ENCODE measurements at places on chromosomes 11 and 22.

DNA sequence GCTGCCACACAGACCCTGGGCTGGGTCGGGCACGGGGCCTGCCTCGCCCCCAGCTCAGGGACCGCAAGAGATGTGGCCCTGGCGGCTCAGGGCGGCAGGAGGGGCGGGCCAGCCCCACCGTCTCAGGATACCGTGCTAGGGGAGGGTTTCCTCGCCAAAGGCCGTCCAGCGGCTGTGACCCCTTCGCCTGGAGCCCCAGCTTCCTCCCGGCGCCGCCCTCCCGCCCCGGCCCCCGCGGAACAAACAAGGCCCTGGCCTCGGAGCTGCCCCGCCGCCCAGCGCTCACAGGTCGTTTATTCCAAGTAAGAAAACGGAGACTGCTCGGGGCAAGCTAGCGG, 543 bp upstream of the AP2A2 start:
- DNase-seq, result no peak

DNA sequence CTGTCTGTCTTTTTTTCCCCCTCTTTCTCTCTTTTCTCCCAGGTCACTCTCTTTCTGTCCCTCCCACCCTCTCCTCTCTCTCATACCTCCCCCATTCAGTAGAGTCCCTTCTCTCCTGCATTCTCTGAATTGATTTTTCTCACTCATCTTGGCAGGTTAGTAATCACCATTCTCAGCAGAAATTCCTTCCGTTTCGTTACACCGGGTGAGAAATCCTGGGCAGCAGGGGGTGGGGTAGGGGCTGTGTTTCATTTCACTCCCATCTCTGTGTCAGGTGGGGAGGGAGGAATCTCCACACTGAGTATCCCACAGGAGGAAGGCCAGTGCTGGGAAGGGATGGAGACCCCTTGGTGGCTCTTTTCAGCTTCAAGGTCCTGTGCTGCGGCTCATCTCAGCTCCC, 253.5 kb downstream of the MIAT start:
- no peak for DNase-seq

GRCh38 chr11:66218036-66218435, 50.4 kb upstream of the RAB1B start:
- DNase-seq, result no peak

- no peak for DNase-seq
These were observed 8.0 kb downstream of the ANO1 start for GRCh38 chr11:70085815-70086769.

DNA sequence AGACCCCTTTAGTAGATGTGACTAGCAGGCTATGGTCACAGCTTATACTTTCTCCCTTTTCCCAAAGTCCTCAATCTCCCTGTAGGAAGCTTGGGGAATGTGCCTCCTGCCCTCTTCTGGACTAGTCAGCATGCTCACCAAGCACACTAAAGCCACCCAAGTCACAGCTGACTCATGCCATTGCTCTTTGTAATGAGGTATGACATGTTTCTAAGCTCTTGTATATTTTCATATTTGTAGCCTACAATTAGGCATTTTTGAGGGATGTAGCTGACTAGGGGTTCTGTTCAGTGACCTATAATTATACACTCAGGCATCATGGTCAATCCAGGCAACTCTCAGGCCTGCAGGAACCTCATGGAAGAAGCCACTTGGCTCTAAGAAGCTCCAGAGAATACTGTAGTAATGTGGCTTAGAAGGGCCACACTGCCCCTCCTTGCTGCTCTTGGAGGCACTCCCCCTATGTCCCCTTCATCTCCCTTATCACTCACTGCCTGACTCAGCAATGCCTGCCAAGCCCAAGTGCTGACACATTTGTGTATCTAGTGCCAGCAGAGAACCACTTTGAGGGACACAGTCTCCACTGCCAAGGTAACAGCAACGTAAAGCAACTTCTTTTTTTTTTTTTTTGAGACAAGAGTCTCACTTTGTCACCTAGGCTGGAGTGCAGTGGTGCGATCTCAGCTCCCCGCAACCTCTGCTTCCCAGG, 86.2 kb downstream of the RPL27A start:
- DNase-seq, result no peak

- DNase-seq, result no peak
These were observed 46.7 kb upstream of the DRD2 start for GRCh38 chr11:113521737-113522517.

DNA sequence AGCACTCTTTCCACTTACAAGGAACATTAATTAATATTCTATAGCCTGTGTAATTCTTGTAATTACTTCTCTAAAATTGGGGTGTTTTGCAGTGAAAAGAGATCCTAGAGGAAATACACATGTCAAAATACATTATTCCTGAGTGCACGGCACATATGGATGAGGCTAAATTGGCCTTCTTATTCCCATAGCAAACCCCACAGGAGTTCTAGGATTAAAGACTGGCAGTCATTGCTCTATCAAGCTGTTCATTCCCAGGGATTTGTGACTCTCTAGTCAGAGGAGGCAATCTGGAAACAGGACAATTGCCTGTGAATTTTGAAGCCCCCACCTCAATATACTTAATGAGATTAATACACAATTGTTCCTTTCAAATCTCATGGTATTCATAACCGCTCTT, 145.9 kb upstream of the OPCML start:
- DNase-seq, result no peak

GRCh38 chr11:117720061-117720511, 76.9 kb downstream of the DSCAML1 start:
- no peak for DNase-seq

- DNase-seq, result no peak
These were observed 10.0 kb downstream of the PRR33 start for GRCh38 chr11:1881442-1882264.

GRCh38 chr11:134916421-134917213, 504.6 kb upstream of the B3GAT1 start:
- DNase-seq, result no peak

DNA sequence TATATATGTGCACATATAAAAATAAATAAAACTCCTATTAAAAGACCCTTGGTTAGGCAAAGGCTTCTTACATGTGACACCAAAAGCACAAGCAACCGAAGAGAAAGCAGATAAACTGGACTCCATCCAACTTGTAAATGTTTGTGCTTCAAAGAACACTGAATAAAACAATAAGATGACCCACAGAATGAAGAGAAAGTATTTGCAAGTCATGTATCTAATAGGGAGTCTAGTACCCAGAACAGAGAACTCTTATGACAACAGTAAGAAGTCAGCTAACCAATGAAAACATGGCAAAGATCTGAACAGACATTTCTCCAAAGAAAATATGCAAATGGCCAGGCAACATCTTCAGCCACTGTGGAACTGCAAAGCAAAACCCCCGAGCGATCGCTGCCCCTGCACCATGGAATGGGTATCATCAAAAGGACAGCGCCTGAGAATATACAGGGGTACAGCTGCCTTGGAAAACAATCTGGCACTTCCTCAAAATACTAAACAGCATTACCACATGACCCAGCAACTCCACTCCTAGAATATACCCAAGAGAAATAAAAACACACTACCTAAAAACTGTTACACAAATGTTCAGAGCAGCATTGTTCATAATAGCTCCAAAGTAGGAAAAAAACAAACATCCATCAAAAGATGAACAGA, 17.2 kb downstream of the BRD1 start:
- no peak for DNase-seq

- DNase-seq, result no peak
These were observed 831.2 kb upstream of the CCDC90B start for GRCh38 chr11:84117394-84117793.

DNA sequence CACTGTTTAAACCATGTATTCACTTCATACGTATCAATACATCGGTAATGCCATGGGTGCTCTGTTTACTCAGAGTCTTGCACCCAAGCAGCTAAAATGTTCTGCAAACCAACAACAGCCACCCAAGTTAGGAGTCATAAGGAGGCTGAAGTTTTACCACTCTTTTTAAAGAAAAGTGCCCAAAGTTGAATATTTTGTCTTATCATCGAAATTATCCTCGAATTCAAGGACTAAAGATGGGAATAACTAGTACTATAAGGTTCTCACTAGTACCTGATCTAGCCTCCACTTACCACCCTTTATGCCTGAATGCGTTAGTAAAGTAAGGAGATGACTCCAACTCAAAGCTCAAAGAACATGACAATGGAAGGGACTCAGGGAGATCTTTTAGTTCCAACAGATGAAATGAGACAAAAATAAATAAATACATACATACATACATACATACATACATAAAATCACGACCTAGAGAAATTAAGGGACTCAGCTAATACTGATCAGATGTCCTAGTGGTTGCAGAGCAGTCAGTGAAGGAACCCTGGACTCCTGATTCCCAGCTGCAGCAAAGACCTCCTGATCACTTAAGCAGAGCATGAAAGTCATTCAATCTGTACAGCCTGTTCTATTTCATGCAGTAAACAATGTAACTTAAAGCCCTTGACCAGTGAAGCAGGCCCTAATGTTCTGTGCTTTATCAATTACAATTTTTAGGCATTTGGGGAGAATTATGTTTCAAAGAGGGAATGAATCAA, 7.7 kb downstream of the OSBP start:
- DNase-seq, result no peak

- DNase-seq, result no peak
These were observed 97.7 kb downstream of the MPPED2 start for GRCh38 chr11:30488304-30488998.

GRCh38 chr22:27220339-27220738, 563.0 kb downstream of the MIAT start:
- no peak for DNase-seq

- DNase-seq, result no peak
These were observed 6.7 kb upstream of the RTN4RL2 start for GRCh38 chr11:57453543-57454177.

DNA sequence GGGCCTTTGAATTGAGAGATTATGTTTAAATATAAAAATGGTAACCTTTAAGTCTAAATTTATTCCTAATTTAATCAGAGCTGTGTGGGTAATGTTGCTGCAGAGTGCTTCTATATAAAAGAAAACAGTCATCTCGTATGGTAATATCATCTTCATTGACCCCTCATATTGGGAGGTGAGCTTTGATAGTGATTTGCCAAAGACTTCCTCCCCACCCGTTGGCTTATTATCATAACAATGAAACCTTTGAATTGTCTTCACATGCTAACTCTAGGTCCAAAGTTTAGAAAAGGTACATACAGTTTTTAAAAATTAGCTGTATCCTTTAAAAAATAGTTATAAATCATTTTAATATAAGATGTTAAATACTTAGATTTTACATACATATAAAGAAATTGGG, 3.7 kb downstream of the EMSY start:
- no peak for DNase-seq

GRCh38 chr22:28909375-28909774, 26.0 kb downstream of the ZNRF3 start:
- DNase-seq, result no peak

DNA sequence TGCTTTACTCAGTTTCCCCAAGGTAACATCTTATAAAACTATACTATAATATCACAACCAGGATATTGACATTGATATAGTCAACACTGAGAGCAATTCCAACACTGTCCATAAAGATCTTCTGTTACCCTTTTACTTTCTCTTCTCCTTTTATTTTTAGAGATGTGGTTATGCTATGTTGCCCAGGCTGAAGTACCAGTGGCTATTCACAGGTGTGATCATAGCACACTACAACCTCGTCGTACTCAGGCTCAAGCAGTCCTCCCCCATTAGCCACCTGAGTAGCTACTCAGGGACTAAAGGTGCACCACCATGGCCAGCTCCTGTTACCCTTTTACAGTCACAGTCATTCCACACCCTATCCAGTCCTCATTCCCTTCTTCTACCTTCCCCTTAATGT, 119.7 kb downstream of the CWF19L2 start:
- no peak for DNase-seq

- DNase-seq, result no peak
These were observed 41.8 kb upstream of the KCNQ1OT1 start for GRCh38 chr11:2741377-2742131.

DNA sequence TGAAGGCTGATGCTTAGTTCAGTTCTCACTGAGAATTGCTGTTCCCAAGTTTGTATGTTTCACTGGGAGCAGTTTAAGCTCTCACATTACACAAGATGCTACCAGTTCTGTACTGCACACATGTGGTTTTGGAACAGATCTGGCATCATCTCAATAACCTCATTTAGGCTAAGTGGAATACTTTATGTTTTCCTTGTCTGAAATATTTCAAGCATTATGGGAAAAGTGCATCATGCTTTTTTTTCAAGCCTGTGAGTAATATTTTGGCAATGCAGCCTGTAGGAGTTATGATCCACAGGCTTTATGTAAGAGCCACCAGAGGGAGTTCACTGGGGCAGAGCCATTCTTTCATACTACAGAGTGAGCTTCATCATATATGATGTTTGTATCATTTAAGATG, 141.5 kb downstream of the OR4C45 start:
- no peak for DNase-seq

DNA sequence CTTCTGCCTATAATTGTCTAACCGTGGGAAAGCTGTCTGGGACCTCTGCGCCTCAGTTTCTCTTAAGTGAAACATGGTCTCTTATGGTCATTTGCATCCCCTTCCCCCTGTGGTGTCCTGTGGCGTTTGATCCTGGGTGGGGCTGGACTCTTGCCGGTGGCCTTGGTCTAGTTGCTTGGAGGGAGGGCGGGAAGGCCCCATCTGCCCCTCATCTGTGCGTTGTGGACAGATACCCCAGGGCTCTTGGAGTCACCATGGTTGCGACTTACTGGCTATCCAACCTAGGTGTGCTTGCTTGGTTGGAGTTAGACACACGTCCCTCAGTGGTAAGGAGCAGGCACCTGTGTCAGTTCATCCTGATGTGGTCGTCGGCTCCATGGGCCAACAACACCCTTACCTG, 15.2 kb downstream of the SHANK3 start:
- DNase-seq, result no peak

DNA sequence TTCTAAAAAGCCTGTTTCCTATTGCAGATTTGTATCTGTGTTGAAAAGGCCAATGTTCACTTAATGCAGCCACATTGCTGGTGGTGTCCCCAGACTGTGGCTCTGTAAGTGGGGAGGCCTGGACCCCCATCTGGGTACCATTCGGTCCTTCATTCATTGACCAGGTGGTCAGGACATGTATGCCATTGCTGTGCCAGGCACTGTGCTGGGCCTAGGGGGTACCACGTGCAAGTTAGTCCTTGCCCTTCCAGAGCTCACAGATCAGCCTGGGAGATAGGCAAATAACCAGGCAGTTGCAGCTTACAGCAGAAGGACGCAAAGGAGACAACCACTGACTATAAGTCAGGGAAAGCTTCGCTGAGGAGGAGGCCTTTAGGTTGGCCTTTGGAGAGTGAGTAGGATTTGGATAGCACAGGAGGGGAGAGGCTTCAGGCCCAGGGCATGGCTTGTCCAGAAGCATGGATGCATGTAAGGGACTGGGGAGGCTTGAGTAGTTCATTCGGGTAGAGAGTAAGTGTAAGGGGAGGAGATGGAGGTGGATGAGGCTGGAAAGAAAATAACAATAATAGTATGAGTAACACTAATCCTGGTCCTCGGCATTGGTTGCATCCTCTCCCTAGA, 5.0 kb downstream of the PRDM11 start:
- DNase-seq, result no peak

DNA sequence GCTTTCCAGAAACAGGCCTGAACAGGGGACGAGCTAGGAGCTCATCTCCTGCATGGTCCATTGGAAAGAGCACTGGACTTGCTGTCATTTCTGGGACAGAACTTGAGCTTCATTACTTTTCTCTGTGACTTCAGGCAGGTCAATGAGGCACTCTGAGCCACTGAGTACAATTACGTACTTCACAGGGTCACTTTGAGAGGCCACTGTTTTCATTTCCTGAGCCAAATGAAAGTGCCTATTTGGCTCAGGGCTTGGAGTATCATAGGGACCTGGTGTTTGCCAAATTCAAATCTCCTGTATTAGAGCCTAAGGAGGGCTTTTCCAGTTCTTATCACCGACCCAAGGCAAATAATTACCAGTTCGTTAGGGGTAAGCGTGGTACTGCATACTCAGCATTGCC, 319.3 kb downstream of the CADM1 start:
- no peak for DNase-seq

GRCh38 chr11:12159351-12160099, 49.1 kb downstream of the MICAL2 start:
- no peak for DNase-seq
